ENCODE measurements at places on chromosomes 3 and 15. TPM values are rescaled to one million over a fixed set of nuclear protein-coding genes. Genes with fewer than 3 reads are reported as not detected.
A peak's percentile ranks its signal among the peaks of the same experiment; 100 is the strongest.

- DNase-seq: peak; percentile 54
Measured at GRCh38 chr3:32109256-32109655, 2.8 kb downstream of the GPD1L start.

DNA sequence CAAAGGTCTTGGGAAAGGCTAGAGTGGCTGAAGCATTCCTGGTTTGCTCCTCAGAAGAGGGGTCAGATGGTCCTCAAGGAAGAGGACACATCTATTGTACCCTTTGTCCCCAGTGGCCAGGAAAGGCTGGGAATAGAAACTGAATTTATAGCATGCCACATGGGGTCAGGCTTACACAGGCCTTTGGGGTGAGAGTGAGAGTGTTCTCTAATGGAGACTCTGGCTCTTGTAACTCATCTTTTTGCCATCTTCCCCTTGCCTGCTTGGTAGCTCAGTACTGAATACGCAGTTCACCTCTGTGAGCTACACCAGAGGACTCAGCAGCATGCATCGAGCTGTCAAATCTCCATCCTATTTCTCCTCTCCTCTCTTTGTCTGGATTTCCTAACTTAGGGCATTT lies 87.5 kb downstream of the ATP2B2 start:
- peak; percentile 40 for DNase-seq

DNA sequence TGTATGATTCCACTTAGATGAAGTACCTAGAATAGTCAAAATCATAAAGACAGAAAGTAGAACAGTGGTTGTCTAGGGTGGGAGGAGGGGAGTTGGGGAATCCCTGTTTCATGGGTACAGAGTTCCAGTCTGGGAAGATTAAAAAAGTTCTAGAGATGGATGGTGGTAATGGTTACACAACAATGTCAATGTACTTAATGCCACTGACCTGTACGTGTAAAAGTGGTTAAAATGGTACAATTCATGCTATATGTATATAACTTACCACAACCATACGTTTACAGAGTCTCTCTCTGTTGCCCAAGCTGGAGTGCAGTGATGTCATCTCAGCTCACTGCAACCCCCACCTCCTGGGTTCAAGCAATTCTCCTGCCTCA lies 6.5 kb downstream of the SFMBT1 start:
- no peak for DNase-seq

DNA sequence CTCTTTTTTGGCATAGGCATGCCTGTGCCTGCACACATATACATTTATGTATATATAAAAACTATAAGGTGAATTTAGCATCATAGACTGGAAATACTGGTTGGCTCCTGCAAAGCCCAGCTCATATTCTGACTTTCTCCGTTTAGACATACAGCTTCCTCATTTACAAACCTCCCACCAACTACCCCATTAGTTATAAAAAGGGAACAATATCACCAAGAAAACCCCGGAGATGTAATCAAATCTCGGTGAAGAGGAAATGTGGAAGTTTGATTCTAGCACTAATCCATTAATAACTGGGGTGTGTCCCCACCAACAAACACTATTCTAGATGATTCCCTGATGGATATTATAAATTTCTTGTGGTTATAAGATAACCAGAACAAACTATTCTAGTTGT lies 517.7 kb upstream of the TBL1XR1 start:
- no peak for DNase-seq

DNA sequence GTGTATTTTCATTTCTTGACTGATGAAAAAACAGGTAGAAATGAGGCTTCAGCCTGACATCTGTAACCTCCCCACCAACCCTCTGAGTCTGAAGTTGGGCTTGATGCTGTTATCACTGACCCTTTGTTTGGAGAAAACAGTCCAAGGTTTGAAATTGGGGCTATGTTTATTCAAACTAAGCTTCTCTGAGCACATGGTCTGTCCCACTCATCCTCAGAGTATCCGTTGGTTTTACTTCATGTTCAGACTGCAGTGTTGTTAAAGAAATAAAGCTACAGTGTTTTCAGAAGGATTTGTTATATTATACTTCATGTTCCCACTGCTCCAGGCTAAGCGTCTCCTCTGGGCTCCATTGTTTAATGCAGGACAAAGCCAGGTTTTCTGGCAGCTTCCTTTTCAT lies 6.0 kb downstream of the MAPKBP1 start:
- no peak for DNase-seq

- DNase-seq: peak; percentile 74
Measured at GRCh38 chr3:107999215-107999775, 91.5 kb downstream of the CD47 start.

Gene ZNF197
- 13.7 TPM for total RNA-seq

DNA sequence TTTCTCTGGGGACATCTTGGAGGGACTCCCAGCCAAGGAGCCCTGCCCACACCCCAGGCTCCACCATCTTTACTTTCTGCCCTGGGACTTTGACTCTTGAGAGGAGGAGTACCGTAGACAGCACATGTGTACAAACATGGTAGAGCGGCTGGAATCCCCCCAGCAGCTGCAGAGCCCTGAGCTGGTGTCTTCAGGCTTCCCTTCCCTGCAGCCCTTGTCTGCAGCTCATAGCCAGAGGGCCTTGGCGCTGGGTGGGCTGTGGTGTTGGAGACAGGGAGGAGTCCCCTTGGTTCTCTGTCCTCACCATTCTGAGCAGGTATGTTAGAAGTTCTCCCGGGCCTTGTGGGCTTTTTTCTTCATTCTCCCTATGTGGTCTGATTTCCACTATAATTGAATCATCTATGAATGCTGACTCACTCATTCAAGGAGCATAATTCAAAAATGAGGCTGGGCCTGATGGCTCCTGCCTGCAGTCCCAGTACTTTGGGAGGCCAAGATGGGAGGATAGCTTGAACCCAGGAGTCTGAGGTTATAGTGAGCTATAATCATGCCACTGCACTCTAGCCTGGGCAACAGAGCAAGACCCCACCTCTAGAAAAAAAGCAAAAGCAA lies 97.8 kb upstream of the MEF2A start:
- DNase-seq: no peak

Gene AGTR1
- total RNA-seq: 0.10 TPM

Gene CADM2
- under 0.01 TPM for total RNA-seq

Gene C3orf49
- not detected for total RNA-seq

Gene RTP2
- total RNA-seq: not detected

Gene GOLGA8Q
- not detected for total RNA-seq

Gene PIF1
- total RNA-seq: 19.5 TPM

DNA sequence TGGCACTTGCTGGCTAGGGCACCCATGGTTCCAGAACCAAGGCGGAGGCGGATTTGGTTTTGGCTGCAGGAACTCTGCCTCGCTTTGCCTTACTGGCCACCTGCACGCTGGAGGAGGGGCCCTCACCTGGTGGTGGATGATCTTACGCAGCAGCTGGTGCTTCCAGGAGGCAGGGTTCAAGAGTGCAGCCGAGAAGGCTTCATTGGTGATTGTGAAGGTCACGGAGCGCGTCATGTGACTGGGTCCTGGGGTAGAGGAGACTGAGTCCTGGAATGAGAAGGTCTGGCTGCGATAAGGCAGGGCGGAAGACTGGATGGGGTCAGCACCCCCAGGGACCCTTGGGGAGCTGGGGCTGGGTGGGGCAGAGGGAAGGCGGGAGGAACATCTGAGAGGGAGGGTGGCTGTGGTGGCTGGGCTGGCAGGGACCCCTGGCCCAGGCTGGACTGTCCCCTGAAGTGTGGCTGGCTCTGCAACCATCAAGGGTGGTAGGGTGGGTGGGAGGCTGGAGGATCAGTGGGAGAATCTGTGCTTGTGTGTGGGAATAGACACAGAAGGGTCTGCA lies 25.8 kb upstream of the GOLGA6C start:
- no peak for DNase-seq

GRCh38 chr3:147113293-147114044 lies 292.9 kb downstream of the ZIC4 start:
- peak; percentile 92 for DNase-seq

DNA sequence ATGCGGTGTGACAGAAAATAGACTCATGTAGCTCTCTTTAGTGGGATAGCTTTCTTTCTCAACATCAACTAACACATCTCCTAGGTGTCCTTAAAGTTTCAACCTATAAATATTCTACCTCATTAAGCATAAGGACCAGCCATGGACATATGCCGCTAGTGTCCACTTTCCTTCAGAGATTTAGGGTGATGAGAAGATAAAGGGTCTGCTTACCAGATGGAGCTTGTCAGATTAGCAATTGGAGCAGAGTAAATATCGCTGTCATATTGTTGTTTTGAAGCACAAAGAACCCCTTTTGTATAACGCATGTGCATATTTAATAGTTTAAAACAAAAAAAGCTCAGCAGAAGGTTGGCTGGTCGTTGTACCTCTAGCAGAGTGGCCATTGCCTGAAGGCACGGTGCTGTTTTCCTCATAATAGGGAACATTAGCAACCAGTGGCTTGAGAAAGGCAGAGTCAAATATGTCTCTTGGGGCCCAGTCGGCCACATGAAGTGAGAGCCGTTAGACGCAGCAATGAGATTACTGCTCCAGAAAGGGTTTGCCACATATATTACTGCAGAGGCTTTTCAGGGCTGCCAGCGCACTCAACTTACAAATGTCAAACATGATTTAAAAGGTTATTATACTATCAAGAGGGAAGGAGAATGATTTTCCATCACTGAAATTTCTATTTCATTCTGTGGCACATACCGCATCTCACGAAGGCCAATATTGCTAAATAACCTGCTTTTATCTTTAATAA lies 264.2 kb downstream of the ROBO2 start:
- no peak for DNase-seq

Gene PDE8A
- 28.7 TPM for total RNA-seq

DNA sequence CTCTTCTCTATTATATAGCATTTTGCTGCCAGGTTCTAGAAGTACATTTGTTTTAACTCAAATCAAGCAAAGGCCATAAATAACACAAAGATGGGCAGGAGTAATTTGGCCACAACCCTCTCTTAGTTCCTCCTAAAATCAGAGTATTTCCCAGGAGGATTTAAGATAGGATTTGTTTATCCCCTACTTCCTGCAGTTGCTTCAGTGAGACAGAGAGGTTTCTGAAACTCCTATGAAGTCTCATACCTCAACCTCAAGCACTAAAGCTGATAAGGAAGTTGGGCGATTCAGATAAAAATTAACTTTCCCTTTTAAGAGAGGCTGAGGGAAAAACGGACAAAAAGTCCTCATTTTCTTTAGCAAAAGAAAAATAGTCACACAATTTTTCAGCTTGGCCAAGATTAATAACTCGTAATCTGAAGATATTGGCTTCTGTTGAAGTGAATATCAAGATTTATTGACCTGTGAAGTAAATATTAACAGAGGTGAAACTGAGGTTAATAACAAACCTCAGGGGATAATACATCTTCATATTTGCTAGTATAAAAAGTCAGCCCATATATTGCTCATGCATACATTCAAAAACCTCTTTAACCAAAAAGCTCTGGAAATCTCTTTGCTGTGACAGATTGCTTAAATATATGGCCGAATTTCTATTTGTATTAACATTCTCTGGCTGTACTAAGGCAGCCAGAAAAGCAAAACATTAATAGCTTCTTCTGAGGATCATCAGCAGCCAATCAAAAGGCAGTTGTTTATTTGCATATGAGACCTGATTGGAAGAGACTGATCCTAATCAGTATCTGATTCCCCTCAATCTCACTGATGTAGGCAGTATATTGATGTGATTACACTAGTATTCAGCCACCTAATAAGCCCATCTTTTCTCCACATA lies 90.6 kb upstream of the GADL1 start:
- DNase-seq: peak; percentile 46

- DNase-seq: no peak
Measured at GRCh38 chr3:179336345-179336929, 11.1 kb upstream of the MFN1 start.

- no peak for DNase-seq
Measured at GRCh38 chr15:29765898-29766527, 56.3 kb downstream of the TJP1 start.

GRCh38 chr3:57756528-57757401 lies 656 bp downstream of the SLMAP start:
- peak; percentile 82 for DNase-seq

DNA sequence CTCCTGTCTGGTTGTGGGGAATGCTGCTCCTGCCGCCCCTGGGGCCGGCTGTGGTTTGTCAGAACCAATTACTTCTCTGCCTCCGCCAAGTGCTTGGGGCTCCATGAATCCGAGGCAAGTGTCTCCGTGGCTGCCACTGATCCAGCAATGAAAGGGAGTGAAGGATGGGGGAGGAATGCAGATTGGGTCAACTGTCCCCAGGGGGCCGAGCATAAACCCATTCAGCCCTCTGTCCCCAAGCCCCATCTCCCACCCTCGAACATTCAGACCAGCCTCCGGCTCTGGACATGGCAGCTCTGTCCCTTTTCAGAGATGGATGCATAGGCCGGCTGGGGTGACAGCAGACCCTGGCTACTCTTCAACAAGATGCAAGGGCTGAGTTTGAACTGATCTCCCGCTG lies 35.5 kb downstream of the CACNA2D2 start:
- no peak for DNase-seq

- no peak for DNase-seq
Measured at GRCh38 chr3:164351131-164351530, 727.2 kb downstream of the SI start.

Gene ULK3
- total RNA-seq: 15.1 TPM
